ENCODE measurements at places on chromosomes 1 and 21.
A peak's percentile ranks its signal among the peaks of the same experiment; 100 is the strongest.

GRCh38 chr1:17933971-17934370, 173.6 kb upstream of the IGSF21 start:
- DNase-seq = no peak

DNA sequence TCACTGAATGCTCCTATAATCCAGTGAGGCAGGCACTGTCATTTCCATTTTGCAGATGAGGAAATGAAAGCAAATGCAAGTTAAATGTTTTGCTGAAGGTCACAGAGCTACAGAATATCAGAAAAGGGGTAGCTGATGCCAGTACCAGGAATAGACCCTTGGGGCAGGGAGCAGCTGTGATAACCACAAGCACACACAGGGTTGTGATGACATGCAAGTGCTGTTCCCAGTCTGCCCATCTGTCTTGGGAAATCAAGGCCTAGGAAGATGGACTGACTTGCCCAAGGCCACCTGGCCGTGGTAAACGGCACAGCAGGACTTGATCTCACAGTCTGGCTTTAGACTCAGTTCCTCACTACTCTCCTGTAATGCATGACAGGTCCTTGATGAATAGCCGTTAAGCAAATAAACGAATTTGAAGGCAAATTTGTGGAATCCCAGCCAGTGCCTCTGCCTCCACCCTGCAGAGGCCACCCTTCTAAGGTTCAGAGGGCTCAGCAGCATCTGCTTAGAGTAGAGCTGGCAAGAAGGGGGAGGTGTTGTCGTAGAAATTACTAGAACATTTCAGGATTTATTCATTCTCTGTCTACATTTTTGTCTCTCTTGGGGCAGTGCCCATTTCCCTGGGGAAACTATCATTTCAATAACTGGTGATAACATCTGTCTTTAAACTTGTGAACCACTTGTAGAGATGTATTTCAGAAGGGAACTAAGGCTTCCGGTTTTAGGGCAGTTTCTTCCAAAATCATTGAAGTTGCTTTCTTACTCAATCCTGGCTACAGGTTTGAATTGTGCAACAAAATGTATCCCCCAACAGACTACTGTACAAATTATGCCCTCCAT, 53.2 kb upstream of the MRPS6 start:
- no peak for DNase-seq

DNA sequence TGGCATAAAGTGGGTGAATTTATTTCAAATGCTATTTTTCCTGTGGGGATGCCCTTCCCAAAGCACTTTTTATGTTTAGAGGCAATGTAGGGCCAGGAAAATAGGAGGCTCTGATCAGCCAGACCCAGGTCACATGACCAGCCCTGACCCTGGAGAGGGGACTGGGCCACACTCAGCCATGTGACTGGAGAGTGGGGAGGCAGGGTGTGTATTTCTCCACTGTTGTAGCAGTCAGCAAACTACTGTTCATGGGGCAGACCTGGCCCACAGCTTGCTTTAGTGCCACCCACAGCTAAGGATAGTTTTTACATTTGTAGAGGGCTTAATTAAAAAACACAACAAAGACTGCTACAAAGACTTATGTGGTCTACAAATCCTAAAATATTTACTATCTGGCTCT, 153.8 kb downstream of the ACTL8 start:
- DNase-seq = no peak

GRCh38 chr21:32816261-32816660, 44.7 kb upstream of the PAXBP1 start:
- DNase-seq = no peak

GRCh38 chr1:84896279-84896678, 3.3 kb upstream of the LPAR3 start:
- no peak for DNase-seq

- DNase-seq = no peak
Observed at GRCh38 chr1:118335331-118335732, 150.3 kb upstream of the SPAG17 start.

DNA sequence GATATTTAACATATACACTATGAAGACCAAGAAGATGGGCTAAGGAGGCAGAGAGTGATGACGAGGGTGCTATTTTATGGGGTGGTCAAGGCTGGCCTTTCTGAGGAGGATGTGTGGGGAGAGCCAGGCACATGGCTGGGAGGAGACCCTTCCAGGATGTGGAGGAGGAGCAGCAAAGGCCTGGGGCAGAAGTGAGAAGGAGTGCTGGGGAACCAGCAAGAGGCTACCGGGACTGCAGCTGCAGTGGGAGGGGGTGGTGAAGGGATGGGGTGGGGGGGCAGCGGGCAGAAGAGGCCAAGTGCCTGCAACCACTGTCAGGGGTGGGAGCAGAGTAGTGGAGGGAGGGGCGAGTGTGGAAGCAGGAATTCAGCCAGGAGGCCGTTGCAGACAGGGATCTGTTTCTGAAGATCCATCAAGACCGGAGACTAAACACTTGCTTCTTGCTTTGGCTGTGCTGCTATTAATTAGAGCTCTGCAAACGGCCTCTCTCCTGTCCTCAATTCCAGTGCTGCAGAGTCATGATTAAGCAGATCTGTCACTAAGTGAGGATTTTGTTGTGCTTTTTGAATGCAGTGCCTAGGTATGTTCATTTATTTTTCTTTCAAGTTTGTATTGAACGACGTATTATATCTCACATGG, 89.9 kb downstream of the IER5 start:
- DNase-seq = no peak

- no peak for DNase-seq
Observed at GRCh38 chr1:246537441-246537840, 28.6 kb downstream of the TFB2M start.

DNA sequence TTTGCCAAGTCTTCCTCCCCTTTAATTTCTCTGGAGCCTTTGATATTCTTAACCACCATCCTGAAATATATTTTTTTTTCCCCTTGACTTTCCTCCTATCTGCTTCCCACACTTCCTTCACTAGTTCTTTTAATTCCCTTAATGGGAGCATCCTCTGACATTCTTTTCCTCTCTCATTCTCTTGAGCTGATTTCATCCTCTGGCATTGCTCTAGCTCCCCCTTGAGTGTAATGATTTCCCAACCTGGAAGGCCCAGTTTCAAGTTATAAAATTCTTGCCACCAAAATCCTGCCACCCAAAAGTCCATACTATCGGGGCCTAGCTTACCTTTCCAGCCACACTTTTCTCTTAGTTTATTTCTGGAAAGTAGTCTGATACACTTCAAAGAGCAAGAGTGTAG, 39.5 kb upstream of the UBE2U start:
- DNase-seq = peak; percentile 12

DNA sequence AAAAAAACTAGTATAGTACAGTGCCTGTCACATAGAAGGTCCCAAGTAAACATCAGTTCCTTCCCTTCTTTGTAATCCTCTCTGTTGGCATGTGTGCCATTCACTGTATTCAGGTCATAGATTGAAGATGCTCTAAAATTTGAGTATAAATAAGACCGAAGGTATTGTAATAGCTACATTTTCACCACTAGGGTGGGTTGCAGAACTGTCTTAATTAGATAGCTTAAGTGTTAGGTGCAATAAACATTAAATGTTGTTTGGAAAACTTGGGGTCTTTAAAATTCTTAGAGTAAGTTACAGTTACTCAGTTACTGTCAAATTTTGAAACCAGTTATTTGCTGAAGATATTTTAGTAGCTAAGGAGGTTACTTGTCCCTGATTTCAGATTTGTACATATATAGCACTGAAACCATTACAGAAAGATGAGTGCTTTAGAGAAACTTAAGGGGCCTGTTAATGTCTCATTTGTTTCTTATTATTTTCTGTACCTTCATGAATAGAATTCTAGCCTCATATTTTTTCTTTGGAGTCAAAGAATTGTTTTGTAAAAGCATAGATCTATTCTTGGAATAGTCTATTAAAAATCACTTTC, 24.3 kb downstream of the PER3 start:
- no peak for DNase-seq

DNA sequence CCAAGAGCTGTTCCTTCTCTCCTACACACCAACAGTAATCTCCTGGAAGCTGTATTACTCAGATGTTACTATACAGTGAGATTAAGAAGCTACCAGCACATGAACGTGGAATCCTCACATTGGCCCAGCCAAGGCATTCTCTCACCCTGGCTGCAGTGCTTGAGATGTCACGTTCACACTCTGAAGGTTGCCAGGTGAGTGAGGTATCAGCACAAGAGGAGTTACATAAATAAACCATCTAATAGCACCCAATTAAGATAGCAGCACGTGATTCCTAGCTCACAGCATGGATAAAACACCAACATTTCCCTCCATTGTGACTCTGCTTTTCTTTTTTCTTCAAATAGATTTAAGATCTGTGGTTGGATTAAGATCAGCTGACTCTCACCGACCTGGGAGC, 182.8 kb downstream of the PLPP3 start:
- DNase-seq = no peak

DNA sequence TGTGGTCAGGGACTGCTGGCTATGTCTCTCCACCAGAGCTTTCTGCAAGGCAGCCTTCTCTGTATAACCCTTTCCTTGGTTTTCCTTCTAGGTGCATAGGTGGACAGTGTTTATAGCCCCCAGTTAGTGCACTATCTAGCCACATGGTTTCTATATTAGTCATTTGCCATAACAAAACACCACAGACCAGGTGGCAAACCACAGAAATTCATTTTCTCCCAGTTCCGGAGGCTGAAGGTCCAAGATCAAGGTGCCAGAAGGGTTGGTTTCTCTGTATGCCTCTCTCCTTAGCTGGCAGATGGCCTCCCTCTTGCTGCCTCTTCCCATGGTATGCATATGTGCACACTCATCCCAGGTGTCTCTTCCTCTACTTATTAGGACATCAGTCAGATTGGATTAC, 106.4 kb downstream of the KAZN start:
- no peak for DNase-seq

DNA sequence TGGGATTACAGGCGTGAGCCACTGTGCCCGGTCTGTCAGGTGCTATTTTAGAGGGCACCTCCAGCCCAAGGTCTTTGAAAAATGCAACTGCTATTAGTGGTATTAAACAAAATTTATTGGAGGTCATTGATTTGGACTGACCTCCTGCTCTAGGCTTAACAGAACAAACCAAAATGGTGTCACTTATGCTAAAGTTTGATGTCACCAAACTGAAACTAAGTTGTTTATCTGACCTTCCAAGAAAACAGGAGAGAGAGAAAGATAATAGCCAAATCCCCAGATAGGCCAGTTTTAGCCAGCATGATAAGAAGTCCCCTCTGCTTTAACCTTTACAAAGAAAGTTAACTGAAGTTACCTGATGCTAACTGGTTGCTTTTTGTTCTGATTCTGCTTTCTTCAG, 8.1 kb upstream of the INAVA start:
- no peak for DNase-seq

GRCh38 chr21:18138507-18138906, 106.1 kb upstream of the CHODL start:
- no peak for DNase-seq

- DNase-seq = no peak
Observed at GRCh38 chr21:36643374-36644250, 55.3 kb upstream of the SIM2 start.

- DNase-seq = no peak
Observed at GRCh38 chr1:116268211-116268610, 104.8 kb upstream of the ATP1A1 start.

GRCh38 chr21:45286671-45287437, 841 bp downstream of the POFUT2 start:
- peak; percentile 69 for DNase-seq

DNA sequence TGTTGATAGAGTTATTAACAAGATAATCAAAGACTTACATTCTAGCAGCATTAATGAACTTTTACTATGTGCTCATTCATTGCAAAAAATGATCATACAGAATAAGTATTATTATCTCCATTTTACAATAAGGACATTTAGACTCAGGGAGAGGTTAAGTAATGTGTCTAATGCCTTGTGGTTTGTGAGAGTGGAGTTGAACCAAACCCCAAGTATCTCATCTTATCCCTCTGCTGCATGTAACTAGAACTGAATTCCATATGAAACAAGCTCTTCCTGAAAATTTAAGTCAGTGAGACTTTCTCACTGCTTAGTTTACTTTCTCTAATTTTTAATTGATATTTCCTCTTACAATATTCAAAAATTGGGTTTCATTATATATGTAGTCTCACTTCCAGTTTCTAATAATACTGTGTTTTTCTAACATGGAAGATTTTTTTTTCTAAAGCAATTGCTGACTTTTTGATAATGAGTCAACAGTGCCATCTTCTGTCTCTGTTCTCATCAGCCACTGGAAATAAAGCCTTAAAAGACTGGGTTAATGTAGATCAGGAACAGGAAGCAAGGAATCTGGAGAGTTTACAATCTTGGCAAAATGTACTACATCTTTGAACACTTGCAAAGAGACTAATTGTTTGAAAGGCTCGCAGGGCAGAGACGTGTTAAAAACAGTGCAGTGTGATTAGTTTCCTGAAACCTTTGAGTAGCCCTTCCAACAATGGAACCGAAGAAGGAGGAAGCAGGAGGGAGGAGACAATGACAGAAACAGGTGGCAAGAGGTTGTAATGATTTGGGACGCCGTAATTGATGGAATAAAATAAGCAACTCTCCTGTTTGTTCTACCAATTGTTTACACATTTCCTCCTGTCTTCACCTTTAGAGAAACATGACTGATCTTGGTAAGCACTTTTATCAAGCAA, 567.6 kb downstream of the MRPL39 start:
- DNase-seq = no peak

DNA sequence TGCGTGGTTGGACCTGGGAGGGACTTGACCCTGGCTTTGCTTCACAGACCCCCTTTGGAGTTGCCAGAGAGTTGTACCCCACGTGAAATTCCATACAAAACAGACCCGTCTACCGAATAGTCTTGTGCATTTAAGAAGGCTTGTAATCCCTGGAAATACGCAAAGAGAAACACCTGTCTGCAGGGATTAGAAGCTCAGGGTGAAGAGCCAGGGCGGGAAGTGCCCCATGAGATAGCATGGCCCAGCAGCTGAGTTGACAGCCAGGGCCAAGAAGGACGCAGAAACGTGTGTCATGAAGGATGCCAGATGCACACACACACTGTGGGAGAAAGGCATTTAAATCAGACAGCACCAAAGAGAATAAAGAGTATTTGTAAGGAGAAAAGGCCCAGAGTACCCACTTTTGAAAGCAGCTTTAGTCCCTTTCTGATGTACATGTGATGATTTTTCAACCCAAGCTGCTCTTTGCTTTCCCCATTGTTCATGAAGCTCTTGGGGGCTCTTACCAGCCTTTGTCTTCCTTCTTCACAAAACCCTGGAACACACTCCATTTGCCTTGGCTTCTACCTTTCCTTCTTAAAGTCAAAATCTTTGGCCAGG, 46.6 kb downstream of the PCP4 start:
- DNase-seq = no peak

- DNase-seq = peak; percentile 87
Observed at GRCh38 chr1:32247983-32248889, 1.2 kb downstream of the FAM167B start.
